ENCODE measurements at places on chromosomes 4 and X.

DNA sequence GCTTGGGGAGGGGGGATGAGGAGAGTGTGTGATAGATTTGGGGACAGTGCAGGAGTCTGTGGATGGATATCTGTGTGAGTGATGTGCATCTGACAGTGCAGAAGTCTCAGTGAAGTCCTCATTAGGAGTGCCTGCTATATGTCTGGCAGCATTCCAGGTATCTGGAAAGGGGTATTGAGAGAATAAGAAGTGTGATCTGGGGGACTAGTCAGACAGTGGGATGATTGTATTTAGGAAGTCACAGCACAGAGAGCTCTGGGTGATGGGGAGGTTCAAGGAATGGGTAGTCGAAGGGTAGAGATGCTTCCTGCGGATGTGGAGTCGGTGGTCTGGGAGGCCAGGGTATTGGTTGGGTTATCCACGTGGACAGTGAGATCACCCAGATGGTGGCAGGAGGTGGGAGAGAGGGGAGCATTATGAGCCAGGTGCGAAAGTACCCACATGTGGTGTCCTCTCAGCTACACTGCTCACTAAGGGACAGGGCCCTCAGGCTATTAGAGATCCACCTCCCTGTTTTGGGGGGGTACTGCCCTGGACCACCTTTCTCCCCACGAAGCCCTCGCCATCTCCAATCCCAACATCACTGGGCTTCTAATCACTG lies 9.8 kb downstream of the MAGED2 start:
- no peak for DNase-seq

DNA sequence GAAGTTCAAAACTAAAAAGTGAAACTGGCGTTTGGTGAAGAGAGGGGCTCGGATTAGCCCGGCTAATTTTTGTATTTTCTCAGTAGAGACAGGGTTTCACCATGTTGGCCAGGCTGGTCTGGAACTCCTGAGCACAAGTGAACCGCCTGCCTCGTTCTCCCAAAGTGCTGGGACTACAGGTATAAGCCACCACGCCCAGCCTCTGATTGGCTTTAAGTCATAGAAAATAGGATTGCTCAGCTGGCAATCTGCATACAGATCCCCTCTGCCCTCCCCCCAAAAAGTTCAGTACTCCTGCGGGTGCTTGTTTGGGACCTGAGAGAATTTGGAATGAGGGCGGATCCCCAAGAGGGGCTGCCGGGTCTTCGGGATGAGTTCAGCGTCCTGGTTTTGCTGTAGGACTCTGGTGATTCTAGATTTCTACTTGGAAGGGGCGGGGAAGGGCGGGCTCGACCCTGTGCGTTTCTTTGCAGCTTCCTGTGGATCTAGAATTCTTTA lies 537 bp upstream of the PRKX start:
- no peak for DNase-seq

DNA sequence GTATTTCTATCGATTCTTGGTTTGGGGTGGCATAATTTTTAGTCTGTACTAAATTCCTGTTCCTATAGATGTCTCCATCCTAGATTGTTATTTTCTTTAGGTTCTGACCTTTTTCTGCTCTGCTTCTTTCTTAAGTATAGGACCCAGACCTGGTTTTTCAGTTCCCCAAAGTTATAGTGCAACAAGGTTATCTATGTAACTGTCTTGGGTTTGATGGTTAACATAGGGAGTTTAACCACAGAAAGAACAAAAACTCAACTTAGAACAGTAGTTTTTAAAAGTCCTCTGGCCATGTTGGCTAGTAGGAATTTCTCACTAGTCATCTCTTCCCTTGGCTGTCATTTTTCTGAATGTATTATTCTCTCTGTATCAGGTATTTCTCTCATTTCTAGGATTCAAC lies 38.8 kb upstream of the MAD2L1 start:
- DNase-seq = no peak

DNA sequence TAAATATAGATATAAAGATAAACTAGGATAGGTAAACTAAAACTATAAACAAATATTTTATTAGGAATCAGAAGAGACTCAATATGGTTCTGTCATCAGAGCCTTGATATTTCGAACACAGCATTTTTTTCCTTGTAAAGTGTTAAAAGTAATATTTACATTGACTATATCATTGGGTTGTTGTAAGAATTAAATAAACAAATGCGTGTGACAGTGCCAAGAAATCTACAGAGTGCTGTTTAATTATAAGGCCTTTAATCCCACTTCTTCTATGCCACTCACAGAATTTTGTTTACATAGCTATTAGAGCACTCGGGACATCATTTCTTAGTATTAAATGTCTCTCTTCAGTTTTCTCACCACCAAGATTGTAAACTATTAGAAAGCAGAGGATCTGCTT lies 807.4 kb downstream of the FSTL5 start:
- DNase-seq = no peak

GRCh38 chrX:40539214-40540142 lies 41.3 kb upstream of the ATP6AP2 start:
- peak; percentile 31 for DNase-seq

GRCh38 chr4:182642831-182643230 lies 274.4 kb downstream of the DCTD start:
- DNase-seq = no peak

DNA sequence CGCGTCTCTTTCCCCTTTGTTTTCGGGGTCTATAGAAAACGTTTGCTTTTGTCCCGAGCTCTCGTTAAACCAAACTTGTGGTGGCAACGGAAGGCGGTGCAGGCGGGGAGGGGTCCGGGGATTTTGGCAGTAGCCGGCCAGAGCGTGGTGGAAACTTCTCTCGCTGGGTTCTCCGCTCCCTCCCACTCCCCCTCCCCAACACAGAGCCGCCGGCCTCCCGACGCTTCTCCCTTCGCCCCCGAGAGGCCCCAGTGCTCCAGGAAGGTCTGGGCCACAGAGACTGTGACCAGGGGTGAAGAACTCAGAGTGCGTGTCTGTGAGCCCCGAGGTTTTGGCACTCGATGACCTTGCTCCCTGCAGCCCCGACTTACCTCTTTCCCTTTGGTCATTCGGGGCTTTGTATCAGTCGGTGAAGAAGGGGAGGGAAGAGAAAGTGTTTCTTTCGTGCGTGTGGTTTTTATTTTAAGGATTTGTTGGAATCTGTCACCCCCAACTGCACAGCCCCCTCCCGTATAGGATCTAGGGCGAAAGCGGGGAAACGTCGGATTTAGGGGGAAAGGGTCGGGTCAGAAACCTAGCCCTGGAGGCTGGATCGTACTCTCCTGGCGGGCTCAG lies 9.0 kb upstream of the BCOR start:
- no peak for DNase-seq

DNA sequence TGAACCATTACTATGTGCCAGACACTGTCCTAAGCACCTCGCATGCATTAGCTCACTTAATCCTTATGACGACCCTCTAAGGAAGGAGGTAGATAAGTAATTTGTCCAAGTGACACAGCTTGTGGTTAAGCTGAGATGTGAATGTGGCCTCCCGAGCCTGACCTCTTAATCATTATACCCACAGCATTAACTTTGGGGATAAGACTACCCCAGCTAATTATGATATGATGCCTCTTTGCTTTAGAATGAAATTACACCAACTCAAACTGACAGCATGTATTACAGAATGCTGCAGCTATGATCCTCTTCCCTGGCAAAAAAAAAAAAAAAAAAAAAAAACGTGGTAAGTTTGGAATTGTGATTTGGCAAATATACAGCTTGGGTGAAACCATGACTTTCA lies 53.5 kb downstream of the APBB2 start:
- no peak for DNase-seq

DNA sequence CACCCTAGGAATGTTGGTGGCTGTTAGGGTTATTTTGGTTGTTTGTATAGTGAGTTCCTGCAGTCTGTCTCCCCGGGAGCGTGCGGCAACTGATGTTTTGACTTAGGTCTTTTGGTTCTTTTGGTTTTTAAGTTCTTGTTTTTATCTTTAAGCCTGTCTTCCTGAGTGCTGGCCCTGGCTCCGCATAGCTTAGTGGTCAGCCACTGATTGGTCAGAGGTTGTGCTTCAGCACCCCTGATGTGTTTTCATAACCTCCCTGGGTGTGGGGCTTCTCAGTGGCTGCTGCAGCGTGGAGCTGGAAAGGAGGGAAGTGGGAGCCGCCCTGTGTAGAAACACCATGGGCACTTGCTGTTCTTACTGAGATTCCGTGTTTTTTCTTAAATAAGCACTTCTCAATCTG lies 5.1 kb downstream of the PIGG start:
- DNase-seq = no peak

DNA sequence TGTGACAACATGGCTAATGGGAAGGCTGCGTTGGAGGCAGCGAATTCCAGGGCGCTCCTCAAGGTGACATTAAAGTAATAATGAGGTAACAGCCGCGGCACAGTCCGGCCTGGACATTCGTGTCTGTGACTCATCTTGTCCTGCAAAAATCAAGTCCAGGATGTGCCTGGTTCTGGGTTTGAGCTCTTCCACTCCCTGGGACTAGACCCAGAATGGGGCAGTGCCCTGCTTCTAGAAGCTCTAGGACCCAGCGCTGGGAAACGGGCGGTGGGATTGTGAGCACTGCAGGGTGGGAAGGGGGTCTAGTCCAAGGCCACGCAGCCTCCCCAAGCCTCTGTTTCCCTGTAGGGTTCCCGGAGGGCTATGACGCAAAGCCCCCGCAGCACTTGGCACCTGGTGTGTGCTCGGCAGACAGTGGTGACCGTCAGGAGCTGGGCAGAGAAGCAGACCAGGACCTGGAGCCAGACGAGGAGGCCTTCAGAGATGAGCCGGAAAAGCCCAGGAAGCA lies 34.9 kb downstream of the HMX1 start:
- no peak for DNase-seq

DNA sequence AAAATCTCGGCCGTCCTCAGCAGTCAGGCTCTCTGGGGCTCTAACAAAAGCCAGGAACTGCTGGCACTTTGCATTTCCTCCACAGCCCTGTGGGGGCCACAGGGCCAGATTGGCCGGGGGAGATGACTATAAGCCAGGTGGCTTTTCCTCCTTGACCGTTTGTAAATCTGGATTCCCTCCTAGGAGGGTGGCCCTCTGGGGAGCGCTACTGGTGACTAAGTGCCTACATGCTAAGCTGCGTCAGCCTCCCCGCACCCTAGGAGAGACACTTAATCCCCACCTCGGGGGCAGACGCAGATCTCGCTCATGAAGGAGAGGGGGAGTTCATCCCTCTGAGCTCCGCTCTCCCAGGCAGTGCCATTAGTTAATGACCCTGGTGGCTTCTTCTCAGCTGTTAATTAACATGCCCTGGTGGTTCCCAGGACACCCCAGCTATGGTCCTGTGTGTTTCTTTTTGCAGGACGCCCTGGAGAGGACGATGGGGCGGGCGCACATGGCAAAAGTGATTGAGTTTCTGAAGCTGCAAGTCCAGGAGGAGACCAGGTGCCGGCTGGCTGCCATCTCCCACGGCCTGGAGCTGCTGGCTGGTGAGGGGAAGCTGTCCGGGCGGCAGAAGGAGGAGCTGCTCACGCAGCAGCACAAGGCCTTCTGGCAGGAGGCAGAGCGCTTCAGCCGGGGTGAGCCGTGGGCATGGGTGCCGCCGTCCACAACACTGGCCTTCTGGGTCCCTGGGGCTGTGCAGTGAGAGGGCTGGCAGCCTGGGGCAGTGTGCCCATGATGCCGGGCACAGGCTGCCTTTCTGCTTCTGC lies 41.6 kb downstream of the EVC start:
- DNase-seq = no peak

- DNase-seq = no peak
Measured at GRCh38 chr4:82618103-82618720, 56.4 kb upstream of the TMEM150C start.

GRCh38 chr4:32226204-32226603 lies 1506.0 kb downstream of the PCDH7 start:
- DNase-seq = no peak

DNA sequence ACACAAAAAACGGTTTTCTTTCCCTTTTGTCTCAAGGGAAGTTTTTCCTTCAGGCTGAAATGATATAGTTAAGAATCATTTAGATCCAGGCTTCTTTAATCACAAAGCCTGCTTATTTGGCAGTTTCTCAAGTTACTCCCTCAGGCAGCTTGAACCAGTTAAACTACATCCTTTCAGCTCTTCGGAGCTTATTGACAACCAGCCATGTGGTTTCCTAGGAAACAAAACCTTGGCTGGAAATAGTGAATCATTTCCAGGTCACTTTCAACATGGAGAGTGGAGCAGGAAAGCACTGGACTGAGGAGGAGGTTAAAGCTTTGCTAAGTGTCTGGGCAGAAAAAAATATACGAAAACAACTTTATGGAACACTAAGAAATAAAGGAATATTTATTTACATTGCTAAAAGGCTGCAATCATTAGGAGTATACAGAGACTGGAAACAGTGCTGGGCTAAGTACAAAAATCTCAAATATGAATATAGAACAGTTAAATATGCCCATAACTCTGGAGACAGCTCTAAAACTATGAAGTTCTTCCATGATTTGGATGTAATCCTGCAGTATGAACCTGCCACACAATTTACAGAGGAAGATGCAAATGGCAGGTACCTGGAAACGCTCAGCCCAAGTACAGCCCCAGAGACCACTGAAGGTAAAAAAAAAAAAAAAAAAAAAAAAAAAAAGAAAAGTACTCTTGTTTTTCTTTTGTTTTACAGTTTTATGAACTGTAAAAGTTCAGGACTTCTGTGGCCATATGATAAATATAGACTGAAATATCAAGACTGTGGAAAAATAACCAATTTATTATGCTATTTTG lies 23.2 kb upstream of the AASDH start:
- no peak for DNase-seq

DNA sequence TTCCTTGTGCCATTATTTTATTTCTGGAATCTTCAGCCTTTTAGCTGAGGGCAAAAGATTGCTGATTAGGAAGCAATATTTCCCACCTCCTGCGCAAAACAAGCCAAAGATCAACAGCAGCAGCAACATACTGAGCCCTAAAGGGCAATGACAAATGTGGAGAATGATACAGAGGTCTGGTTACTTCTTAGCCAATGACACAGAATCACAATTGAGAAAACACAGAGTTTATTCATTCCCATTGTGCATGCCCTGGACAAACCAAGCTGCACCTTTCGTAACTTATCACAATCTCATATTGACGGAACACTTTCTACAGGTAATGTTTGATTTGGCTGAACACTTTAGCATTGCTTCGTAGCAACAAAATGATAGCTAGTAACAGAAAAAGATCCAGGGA lies 13.4 kb downstream of the F9 start:
- DNase-seq = no peak

- no peak for DNase-seq
Measured at GRCh38 chrX:110806145-110806544, 10.5 kb upstream of the CHRDL1 start.

GRCh38 chr4:88101165-88101564 lies 57.3 kb downstream of the ABCG2 start:
- no peak for DNase-seq

DNA sequence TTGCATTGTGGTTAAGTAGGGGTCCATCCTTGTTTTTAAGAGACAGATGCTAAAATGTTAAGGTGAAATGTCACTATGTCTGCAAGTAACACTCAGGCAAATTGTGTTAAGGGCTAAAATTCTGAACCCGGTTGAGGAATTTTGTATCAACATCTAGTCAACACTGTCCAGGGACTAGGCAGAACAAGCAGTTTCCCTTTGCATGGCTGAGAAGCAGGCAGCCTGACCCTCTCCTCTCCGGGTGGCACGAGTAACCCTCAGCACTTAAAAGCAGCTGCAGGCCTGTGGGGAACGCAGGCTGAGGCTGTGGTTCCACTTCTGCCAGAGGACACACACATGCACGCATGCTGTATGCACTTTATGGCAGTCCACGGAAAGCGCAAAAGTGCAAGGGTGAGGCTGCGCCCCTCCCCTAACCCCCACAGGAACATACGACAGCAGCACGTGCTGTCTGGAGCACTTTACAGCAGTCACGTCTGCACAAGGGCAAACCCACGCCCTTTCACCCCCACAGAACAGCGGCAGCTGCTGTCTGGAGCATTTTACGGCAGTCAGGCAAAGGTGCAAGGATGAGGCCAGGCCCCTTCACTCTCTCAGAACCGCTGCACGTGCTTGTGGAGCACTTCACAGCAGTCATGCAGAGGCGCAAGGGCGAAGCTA lies 619 bp upstream of the MPC1L start:
- no peak for DNase-seq
